Stimulated activated CD4-positive, alpha-beta T cell treated with anti-CD3 and anti-CD28 coated beads, Interleukin-15, amount 100 ng/mL, for 1 hour (primary cell): ENCODE measurements at places on chromosomes 13 and 19.

GRCh38 chr13:32390048-32390447, 37.9 kb downstream of the N4BP2L1 start:
- DNase-seq = no peak

- no peak for DNase-seq
These were observed 53.3 kb downstream of the PARP4 start for GRCh38 chr13:24459234-24459633.

DNA sequence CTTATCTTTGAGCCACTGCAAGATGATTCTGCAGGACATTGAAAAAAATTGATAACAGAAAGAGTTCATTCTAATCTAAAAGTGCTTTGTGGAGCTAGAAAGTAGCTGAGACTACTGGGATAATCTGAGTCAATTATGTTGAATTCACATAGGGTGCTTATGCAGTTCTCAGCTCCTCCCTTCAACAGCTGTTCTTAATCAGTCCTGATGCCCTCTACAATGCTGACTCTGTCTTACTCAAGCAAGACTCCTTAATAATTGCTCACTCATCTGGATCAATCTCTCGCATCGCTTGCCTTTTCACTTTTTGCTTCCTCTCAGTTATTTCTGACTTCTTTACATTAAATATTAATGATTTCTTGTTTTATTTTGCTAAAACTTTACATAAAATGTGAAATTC, 182.1 kb downstream of the PCDH17 start:
- DNase-seq = no peak

GRCh38 chr13:97114651-97115050, 107.5 kb upstream of the MBNL2 start:
- no peak for DNase-seq

- no peak for DNase-seq
These were observed 65.2 kb upstream of the LRCH1 start for GRCh38 chr13:46487748-46488147.

DNA sequence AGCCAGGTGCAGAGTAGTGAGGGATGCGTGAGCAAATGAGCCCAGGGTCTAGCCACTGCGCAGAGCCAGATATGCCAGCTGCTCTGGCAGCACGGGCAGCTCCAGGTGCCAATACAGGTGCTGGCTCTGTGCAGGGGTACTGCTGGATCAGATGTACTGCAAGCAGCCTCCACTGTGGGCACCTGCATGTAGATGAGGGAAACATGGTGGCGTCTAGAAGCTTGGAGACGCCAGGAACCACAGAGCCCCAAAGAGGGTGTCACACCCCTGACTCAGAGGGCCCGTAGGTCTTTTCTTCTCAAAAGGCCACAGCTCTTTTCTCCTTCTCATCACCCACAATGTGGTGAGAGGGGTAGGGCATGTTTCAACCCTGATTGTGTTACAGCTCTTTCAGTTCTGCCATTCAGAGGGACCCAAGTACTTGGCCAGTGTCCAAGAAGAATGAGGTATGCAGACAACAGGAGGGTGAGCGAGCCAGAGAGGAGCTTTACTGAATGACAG, 244.4 kb upstream of the SLITRK1 start:
- DNase-seq = no peak

- no peak for DNase-seq
These were observed 3.4 kb upstream of the LAMP1 start for GRCh38 chr13:113293686-113294085.

GRCh38 chr13:63112799-63113395, 1697.2 kb upstream of the PCDH20 start:
- DNase-seq = no peak

GRCh38 chr13:47639738-47640447, 361.2 kb downstream of the SUCLA2 start:
- no peak for DNase-seq

DNA sequence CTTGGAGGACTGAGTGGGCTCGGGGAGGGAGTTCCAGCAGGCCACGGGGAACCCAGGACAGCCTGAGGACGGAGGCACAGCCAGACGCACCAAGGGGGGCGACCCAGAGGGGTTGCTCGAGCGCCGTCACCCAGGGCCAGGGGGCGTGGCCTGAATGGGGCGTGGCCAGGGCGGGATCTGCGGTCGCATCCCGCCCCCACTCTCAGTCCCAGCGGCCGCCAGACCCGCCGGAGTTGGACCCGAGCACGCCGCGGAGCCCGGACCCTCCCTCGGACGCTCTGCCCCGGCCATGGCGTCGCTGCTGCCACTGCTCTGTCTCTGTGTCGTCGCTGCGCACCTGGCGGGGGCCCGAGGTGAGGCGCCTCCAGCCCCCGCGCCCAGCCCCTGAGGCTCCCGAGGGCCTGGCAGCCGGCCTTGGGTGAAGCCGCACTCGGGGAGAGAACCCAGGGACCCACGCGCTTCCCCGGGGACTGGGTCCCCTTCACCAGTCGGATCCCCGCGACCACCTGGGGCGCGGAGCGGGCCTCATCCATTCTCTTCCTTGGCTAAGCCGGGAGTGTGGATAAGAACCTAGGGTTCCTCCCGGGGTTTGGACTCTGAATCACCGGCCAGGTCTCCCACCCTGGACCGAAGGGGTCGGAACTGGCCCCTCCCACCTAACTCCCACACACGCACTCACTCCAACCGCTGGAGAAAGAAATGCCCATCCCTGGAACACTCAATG, at the start of gene CILP2:
TSS of gene CILP2 (plus strand) at position 205 of the 724 bp plus-strand sequence. CDS start at position 290, 85 bp downstream.
- peak; percentile 15 for DNase-seq

DNA sequence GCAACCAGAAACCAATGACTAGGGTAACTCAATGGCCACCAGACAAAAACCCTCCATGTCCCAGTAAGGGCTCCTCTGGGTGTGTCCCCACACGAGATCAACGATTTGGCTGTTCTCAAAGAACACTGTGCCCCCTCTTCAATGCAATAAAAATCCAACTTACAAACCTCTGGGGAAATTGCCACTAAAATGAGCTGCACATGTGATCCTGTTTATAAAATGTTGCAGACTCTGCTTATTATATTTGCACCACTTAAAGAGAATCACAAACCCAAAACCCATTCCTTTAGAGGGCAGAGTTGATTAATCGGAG, 80.5 kb downstream of the STK24 start:
- DNase-seq = no peak

DNA sequence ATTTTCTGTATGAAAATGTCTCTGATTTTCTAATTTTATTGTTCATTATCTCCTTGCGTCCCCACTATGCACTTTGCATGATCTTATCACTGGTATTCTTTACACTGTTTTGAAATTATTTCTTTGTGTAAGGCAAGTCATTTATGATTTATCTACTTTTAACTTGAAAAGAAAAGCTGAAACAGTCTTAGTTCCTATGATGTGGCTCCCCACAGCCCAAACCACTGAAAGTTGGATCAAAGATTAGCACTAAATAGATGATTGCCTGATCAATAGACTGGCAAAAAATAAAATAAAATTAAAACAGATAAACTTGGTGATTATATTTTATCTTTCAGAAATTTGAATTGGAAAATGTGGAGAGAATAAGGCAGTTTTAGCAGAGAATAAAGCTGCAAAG, 1101.9 kb downstream of the PCDH9 start:
- DNase-seq = no peak

- DNase-seq = no peak
These were observed 30.0 kb downstream of the KEAP1 start for GRCh38 chr19:10473192-10473591.

GRCh38 chr13:111482126-111482525, 161.7 kb downstream of the TEX29 start:
- no peak for DNase-seq

DNA sequence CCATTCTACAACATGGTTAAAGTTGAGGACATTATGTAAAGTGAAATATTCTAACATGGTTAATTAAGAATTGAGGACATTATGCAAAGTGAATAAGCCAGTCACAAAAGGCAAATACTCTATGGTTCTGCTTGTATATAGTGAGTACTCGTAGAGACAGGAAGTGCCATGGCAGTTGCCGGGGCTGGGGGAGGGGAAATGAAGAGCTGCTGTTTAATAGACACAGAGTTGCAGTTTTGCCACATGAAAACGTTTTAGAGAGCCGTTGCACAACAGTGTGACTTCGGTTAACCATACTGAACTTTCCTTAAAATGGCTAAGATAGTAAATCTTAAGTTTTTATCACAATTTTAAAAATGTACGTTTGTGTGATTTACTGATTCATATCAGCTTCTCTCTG, 176.9 kb downstream of the SHISA2 start:
- peak; percentile 11 for DNase-seq

GRCh38 chr19:23394511-23394910, 760 bp downstream of the ZNF91 start:
- DNase-seq = no peak

GRCh38 chr13:94323764-94324758, 155.4 kb downstream of the DCT start:
- no peak for DNase-seq

GRCh38 chr13:98738213-98738612, 14.3 kb downstream of the SLC15A1 start:
- DNase-seq = no peak

DNA sequence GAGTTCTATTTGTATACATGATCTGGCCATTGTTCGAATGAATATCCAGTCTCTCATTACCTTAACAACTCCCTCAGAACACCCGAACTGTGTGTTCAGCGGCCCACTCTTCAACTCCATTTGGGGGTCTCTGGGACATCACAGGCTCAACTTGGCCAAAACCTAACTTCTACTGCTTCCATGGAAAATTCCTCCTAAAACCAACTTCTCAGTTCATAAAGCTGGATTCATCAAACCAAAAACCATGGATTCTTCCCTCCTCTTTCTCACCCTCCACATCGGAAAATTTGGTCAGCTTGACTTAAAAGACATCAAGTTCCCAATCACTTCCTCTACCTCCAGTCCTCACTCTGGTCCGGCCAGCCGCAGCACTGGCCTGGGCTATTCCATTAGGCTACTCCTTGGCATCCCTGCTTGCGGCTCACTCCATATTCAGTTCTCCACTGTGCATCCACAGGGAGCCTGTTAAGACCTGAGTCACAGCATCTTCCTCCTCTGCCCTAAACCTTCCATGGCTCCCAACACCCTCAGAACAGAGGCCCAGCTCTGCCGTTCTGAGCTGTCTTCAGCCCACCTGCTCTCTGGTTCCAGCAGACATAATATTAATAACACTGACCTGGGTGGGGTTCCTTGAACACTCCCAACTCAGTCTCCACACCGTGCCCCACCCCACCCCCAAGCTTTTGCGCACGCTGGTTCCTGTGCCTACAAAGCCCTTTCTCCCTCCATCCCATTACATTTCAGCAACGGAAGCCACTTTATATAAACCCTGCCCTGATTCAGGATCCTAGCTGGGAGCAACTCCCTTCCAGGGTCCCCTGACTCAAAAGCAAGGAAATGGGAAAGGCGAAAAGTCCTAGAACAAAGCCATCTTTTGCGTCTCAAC, 1.1 kb downstream of the ZNF792 start:
- no peak for DNase-seq

DNA sequence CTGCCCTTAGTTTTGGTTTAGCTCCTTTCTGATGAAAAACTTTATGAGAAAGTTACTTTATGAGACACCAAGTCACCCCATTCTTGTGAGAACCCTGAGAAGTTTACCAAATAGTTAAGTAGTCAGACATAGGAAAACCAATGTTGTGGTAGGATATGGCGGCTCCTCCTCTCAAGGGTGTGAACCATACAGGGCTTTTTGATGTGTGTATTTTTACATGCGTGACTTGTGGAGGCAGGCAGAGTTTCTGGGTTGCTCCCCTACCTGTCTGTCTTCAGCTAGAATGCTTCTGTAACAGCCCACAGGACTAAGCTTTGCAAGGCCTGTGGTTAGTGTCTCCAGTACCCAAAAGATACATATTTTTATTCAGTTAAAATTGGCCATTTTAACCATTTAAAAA, 18.3 kb downstream of the UBAC2 start:
- DNase-seq = no peak

DNA sequence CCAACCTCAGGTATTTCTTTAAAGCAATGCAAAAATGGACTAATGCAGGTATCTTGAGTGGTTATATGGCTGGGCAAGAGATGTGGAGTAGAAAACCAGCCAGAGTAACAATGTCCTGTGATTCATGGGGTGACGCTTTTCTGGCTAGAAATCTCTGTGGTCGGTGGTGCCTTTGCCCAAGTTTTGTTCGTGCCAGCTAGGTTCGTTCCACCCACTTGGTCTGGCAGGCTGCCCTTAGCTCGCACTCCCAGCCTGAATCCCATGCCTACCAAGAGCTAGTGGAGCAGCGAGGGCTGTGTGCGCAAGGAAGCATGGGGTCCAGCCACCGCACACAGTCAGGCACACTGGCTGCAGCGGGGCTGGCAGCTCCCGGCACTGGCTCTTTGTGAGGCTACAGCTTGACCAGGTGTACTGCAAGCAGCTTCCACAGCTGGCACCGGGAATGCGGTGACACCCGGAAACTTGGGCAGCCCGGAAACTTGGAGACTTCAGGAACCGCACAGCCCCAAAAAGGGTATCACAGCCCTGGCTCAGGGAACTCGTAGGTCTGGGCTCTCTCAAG, 349.6 kb upstream of the PCDH20 start:
- DNase-seq = no peak

DNA sequence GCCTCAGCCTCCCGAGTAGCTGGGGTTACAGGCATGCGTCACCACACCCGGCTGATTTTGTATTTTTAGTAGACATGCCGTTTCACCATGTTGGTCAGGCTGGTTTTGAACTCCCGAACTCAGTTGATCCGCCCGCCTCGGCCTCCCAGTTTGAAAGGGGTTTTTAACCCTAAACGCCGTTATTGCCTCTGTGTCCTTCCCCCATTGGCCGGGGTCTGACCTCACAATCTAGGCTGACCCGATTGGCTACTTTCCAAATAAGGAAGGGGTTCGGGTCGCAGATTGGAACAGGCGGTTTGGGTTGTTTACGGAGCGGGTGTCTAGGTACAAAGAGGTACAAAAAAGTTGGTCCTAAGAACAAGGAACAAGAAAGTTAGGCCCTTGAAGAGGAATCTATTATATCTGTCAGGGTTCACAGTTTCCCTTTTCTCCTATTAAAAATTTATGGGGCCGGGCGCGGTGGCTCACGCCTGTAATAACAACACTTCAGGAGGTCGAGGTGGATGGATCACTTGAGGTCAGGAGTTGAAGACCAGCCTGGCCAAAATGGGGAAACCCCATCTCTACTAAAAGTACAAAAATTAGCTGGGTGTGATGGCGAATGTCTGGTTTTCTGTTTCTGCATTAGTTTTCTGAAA, 1.0 kb downstream of the ZNF253 start:
- DNase-seq = no peak
